Sigmoid colon (tissue), 7 donors: ENCODE measurements at places on chromosomes 4 and X.

- no peak for DNase-seq
- H3K4me3 ChIP-seq: no peak overlapping the region
- H3K36me3 ChIP-seq: no peaks in the 10 kb centered on the region
- no peaks in the 10 kb centered on the region for H3K4me1 ChIP-seq
Measured at GRCh38 chr4:77854431-77855111, 8.1 kb upstream of the MRPL1 start.

DNA sequence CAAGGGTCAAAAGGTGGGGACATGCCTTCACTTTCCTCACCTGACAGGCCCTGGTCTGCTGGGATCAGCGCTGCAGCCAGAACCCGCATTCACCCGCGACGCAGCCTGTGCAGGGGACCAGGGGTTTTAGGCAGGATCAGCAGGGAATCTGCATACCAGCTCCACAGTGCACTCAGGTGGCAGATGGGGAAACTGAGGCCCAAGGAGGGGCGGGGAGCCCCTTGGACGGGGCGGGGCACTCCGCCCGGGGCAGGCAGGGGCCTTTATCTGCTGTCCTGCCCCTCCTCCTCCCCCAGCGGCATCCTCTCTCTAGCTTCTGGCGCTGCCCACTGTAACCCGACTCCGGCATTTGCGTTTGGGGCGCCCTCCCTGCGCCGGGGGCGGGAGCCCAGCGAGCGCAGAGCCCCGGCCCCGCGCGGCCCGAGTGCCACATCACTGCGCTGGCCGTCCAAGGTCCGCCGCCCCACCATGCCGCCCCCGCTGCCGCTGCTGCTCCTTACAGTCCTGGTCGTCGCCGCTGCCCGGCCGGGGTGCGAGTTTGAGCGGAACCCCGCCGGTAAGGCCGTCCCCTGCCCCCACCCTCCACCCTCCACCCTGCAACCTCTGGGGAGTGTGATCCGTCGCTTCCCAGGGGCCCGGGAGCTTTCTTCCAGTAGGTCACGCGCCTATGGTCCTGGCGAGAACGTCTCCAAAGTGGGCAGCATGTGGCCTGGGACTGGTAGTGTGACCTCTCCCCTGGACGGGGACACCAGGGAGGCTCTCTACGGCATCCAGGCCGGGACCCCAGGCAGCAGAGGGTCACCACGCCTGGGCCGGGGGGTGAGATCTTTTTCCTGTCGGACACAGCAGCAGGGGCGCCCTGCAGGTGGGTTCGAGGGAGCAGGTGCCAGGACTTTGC lies at the start of gene CPZ:
TSS of gene CPZ (plus strand) at position 400 of the 898 bp plus-strand sequence. CDS start at position 469, 69 bp downstream.
- peak within 1 kb of the TSS; percentile 27 for H3K4me3 ChIP-seq
- H3K36me3 ChIP-seq: no peaks in the 10 kb centered on the region
- H3K27ac ChIP-seq: no peak within 1 kb of the TSS
- no peak for DNase-seq
- H3K27me3 ChIP-seq: peaks cover 43% of the 10 kb centered on the region

GRCh38 chr4:48943387-48943786 lies 36.8 kb upstream of the OCIAD2 start:
- H3K27ac ChIP-seq: no peak overlapping the region
- H3K36me3 ChIP-seq: no peaks in the 10 kb centered on the region
- no peaks in the 10 kb centered on the region for H3K27me3 ChIP-seq

DNA sequence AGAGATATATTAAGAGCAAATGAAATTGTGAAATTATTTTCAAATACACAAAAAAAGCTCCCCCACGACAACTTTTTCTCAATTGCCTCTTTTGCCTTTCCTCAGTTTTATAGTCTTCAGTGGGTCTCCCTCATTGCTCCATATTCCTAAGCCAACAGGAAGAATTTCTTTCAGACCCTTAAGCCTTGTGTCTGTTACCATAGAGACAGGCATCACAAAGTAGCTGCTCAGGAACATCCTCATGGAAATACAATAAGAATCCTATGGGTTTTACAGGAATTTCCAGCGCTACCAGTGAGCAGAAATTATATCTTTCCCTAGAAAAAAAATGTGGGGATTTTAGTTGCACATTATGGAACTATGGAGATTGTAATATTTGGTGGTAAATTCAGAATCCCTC lies 121.9 kb upstream of the DMD start:
- H3K27ac ChIP-seq: no peak overlapping the region
- no peak overlapping the region for H3K4me3 ChIP-seq
- no peaks in the 10 kb centered on the region for H3K36me3 ChIP-seq
- no peak for DNase-seq
- no peaks in the 10 kb centered on the region for H3K27me3 ChIP-seq

GRCh38 chr4:17468619-17469221 lies 43.2 kb downstream of the QDPR start:
- H3K27ac ChIP-seq: no peak overlapping the region
- DNase-seq: no peak
- no peaks in the 10 kb centered on the region for H3K36me3 ChIP-seq
- no peak overlapping the region for H3K4me3 ChIP-seq
- no peaks in the 10 kb centered on the region for H3K27me3 ChIP-seq
- no peaks in the 10 kb centered on the region for H3K4me1 ChIP-seq

DNA sequence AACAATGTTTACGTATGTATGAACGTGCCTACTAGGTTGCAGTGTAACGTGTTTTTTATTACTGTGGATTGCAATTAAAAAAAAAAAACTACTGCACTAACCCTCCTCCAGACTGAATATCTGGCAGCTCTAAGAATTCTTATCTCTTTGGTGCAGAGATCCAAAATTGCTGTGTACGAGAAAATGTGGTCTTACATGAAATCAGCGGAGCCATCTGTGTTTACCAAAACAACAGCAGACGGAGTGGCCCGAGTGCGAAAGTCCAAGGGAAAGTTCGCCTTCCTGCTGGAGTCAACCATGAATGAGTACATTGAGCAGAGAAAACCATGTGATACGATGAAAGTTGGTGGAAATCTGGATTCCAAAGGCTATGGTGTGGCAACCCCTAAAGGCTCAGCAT lies 268.1 kb downstream of the THOC2 start:
- no peaks in the 10 kb centered on the region for H3K27me3 ChIP-seq
- H3K4me1 ChIP-seq: no peaks in the 10 kb centered on the region
- no peak overlapping the region for H3K27ac ChIP-seq

GRCh38 chr4:79877511-79877910 lies 195.5 kb downstream of the ANTXR2 start:
- H3K4me1 ChIP-seq: no peaks in the 10 kb centered on the region
- no peaks in the 10 kb centered on the region for H3K36me3 ChIP-seq
- no peak for DNase-seq
- no peaks in the 10 kb centered on the region for H3K27me3 ChIP-seq

DNA sequence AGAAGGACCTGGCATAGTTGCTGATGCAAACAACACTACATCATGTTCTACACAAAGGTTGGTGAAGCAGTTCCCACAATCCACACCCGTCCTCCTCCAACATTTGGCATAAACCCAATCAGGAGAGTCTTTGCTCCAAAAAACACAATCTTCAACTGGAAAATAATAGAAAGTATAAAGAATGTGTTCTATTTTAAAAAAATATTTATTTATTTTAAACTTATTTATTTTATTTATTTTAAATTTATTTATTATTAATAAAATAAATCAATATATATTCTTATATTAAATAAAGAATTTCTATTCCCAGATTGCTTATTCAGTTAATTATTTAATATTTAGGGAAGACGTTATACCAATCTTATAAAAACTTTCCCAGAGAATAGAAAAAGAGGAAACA lies 1753.7 kb upstream of the AGA start:
- H3K36me3 ChIP-seq: no peaks in the 10 kb centered on the region
- H3K4me3 ChIP-seq: no peak overlapping the region
- no peak overlapping the region for H3K27ac ChIP-seq
- H3K4me1 ChIP-seq: no peaks in the 10 kb centered on the region

DNA sequence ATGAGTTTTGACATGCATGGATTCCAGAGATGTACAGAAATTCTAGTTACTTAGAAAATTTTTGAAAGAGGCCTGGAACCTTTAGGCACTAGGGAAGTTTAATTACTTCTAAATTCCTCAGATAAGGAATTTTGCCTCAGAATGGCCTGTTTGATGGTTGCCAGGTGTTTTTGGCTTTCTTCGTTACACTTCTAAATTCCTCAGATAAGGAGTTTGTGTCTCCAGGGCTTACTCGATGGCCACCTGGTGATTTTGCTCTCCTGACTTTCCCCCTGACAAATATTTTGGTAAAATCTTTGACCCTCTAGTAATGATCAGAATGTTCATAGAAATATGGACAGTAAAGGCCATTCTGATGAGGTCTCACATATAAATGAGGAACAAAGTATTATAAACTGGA lies 64.3 kb downstream of the BEX3 start:
- no peak overlapping the region for H3K4me3 ChIP-seq
- H3K36me3 ChIP-seq: no peaks in the 10 kb centered on the region
- DNase-seq: no peak
- H3K27ac ChIP-seq: no peak overlapping the region
- H3K4me1 ChIP-seq: no peaks in the 10 kb centered on the region

GRCh38 chr4:40890764-40891163 lies 141.0 kb downstream of the NSUN7 start:
- H3K4me3 ChIP-seq: no peak overlapping the region
- peaks cover 5% of the 10 kb centered on the region for H3K36me3 ChIP-seq
- H3K4me1 ChIP-seq: no peaks in the 10 kb centered on the region

- H3K4me1 ChIP-seq: no peaks in the 10 kb centered on the region
- H3K36me3 ChIP-seq: no peaks in the 10 kb centered on the region
- H3K27ac ChIP-seq: no peak overlapping the region
- H3K4me3 ChIP-seq: no peak overlapping the region
- DNase-seq: no peak
- H3K27me3 ChIP-seq: no peaks in the 10 kb centered on the region
Measured at GRCh38 chrX:110056419-110056818, 53.5 kb downstream of the TMEM164 start.

GRCh38 chr4:150591406-150591805 lies 9.5 kb downstream of the MAB21L2 start:
- no peaks in the 10 kb centered on the region for H3K27me3 ChIP-seq
- peak overlapping the region; percentile 83 for H3K4me3 ChIP-seq
- peak; percentile 74 for DNase-seq
- H3K4me1 ChIP-seq: peaks cover 34% of the 10 kb centered on the region
- no peaks in the 10 kb centered on the region for H3K36me3 ChIP-seq

DNA sequence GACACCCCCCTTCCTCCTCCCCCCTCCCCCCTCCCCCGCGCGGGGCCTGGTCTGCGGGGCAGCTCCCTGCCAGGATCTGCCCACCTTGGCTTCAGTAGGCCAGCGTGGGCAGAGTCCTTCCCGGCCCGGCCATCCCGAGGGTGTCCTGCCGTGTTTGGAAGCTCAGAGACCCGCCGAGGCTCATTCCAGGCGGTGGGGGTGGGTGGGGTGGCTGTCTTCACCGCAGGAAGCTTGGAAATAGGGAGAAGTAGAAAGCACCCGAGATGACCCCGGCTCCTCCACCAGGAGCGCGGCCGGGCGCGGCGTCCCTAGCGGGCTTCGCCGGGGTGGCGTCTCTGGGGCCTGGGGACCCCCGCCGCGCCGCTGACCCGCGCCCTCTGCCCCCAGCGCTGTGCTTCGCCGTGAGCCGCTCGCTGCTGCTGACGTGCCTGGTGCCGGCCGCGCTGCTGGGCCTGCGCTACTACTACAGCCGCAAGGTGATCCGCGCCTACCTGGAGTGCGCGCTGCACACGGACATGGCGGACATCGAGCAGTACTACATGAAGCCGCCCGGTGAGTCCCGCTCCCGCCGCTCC lies 1.6 kb downstream of the NAT8L start:
- no peak overlapping the region for H3K4me3 ChIP-seq
- no peak for DNase-seq
- peaks cover 86% of the 10 kb centered on the region for H3K27me3 ChIP-seq
- no peak overlapping the region for H3K27ac ChIP-seq
- H3K36me3 ChIP-seq: no peaks in the 10 kb centered on the region
- H3K4me1 ChIP-seq: peaks cover 21% of the 10 kb centered on the region

GRCh38 chr4:106971636-106972035 lies 64.5 kb downstream of the DKK2 start:
- H3K27me3 ChIP-seq: no peaks in the 10 kb centered on the region
- H3K4me1 ChIP-seq: no peaks in the 10 kb centered on the region
- no peak overlapping the region for H3K27ac ChIP-seq
- no peak overlapping the region for H3K4me3 ChIP-seq

DNA sequence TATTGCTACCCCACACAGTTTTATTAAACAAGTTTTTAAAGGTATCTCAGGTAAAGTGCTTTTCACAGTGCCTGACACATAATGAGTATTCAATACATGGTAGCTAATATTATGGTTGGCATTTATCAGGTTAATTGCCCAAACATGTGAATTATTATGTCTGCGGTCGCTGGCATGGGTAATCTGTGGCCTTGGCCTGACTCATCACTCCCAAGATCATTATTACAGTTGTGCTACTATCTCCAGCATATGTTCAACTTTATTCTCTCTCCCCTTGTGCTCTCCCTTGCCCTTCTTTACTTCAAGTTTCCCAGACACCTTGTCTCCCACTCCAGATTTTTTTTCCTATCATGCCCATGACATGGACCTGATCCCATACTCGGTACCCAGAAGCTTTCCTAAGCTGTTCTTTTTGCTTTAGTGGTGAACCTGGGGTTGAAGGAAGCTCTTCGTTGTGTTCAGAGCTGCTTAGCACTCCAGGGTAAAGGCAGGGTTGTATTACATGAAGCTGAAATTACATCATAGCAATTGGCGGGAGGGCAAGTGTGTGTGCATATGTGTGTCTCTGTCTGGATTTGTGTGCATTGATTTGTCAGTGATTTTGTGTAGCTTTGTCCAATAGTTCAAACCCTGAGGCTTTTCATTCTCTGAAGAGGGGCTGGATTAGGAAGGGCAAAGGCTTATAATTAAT lies 176.5 kb upstream of the NRK start:
- H3K4me1 ChIP-seq: no peaks in the 10 kb centered on the region
- no peak overlapping the region for H3K4me3 ChIP-seq
- no peaks in the 10 kb centered on the region for H3K36me3 ChIP-seq
- H3K27ac ChIP-seq: no peak overlapping the region

DNA sequence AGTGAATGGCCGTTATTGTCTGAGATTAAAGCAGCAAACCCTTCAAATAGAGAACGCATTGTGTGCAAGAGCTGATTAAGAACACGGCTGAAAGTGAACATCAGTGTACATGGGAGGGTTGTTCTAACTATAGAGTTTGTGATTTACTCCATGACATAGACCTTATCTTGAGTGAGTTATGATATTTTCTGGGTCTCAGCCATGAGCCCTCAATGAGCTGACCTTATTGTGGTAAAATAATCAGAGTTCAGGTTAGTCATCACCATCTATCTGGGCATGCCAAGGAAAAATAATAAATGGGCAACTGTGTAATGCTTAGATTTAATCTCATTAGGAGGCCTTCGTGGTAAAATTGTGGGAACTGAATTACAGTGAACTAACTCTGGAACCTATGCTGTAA lies 33.2 kb upstream of the CLDN24 start:
- no peak for DNase-seq
- H3K36me3 ChIP-seq: no peaks in the 10 kb centered on the region
- no peaks in the 10 kb centered on the region for H3K27me3 ChIP-seq

GRCh38 chrX:78708262-78708661 lies 39.3 kb upstream of the LPAR4 start:
- H3K27me3 ChIP-seq: no peaks in the 10 kb centered on the region
- H3K36me3 ChIP-seq: no peaks in the 10 kb centered on the region
- no peaks in the 10 kb centered on the region for H3K4me1 ChIP-seq
- H3K4me3 ChIP-seq: no peak overlapping the region
- DNase-seq: no peak

GRCh38 chr4:165944900-165945299 lies 71.9 kb downstream of the TLL1 start:
- H3K36me3 ChIP-seq: no peaks in the 10 kb centered on the region
- no peak overlapping the region for H3K4me3 ChIP-seq
- H3K27me3 ChIP-seq: no peaks in the 10 kb centered on the region
- no peak for DNase-seq

- no peaks in the 10 kb centered on the region for H3K27me3 ChIP-seq
- DNase-seq: no peak
- no peaks in the 10 kb centered on the region for H3K4me1 ChIP-seq
- H3K27ac ChIP-seq: no peak overlapping the region
- no peaks in the 10 kb centered on the region for H3K36me3 ChIP-seq
Measured at GRCh38 chr4:167622481-167623240, 388.4 kb upstream of the SPOCK3 start.
